Stimulated activated CD8-positive, alpha-beta memory T cell treated with anti-CD3 and anti-CD28 coated beads, Interleukin-7, amount 100 ng/mL, for 1 hour (primary cell): ENCODE measurements at places on chromosomes 3 and 15.

DNA sequence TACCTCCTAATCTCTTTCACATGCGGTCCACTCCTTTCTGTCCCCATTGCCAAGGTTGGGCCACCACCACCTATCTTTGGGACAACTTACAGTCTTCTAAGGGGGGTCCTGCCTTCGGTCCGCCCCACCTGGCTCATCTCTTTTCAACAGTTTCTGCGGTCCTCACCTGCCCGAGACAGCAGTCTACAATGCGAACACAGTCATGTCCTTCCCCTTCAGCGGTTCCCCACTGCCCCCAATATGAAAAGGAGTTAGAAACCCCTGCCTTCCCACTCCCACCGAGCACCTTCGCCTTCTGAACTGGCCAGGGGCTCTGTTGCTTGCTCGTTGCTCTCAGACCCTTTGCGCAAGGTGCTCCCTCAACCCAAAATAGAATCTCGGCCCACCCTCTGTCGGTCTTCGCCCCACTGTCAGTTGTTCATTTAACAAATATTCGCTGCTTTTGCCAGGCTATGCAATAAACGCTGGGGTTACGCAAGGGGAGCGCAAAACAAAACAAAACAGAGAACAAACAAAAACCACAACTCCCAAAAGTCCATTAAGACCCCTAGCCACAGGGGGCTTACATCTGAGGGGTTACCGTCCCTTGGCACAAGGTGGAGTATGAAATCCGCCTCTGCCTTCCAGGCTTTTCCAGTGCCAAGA lies 611 bp upstream of the FANCI start:
- DNase-seq = no peak

DNA sequence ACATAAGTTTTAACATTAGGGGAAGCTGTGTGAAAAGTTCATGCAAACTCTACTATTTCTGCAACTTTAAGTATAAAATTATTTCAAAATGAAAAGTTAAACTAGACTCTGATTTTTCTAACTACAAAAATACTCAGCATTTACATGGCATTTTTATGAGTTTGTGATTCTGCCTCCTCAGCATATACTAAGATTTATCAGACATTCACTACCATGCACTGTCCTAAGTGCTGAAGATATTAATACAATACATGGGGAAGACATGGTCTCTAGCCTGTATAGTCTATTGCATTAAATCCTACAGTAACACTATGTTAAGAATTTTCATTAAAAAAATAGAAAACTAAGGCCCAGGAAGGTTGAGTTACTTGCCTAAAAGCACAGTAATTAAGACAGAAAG lies 80.7 kb downstream of the ZNF148 start:
- no peak for DNase-seq

DNA sequence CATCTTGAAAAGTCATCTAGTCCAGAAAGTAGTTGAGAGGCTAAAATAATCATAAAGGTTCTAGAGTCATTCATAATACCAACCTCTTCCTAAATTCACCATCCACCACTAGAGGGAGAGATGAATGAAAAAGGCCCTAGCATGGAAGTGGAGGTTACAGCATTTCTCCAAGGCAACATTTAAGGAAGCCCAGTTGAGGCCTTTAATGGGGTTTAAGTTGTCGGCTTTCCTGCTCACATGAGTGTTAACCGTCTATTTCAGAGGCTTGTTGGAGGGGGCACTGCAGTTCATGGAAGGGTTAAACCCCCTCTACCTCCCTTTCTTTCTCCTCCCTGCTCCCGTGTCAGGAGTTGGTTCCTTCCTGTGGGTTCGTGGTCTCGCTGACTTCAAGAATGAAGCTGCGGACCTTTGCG lies 3.8 kb upstream of the SLCO3A1 start:
- no peak for DNase-seq

GRCh38 chr3:155022896-155023295 lies 57.2 kb upstream of the MME start:
- no peak for DNase-seq

DNA sequence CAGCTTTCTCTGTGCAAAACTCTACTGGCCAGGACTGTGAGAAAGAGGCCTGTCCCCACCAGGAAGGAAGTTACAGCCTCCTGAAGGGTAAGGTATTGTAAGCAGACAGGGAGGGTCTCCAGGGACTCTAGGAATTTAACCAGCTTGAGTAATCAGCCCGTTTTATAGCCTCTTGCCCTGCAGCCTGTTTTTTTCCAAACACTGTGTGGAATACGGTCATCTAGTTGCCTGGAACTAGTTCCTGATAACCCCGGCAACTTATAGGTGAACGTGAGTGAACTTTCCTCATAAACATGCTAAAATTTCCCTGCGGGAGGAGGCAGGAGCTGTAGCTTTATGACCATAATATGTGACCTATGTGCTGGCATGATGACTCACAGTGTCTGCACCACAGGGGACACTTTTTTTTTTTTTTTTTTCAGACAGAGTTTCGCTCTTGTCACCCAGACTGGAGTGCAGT lies 60.1 kb upstream of the DAZL start:
- DNase-seq = no peak

GRCh38 chr3:94115482-94115881 lies 52.6 kb downstream of the NSUN3 start:
- DNase-seq = no peak

- DNase-seq = no peak
Measured at GRCh38 chr15:26879706-26880105, 12.8 kb downstream of the GABRA5 start.

GRCh38 chr3:153885359-153885758 lies 235.8 kb upstream of the ARHGEF26 start:
- no peak for DNase-seq

GRCh38 chr15:83064859-83065258 lies 2.2 kb downstream of the BTBD1 start:
- no peak for DNase-seq

GRCh38 chr15:100730655-100731266 lies 128.4 kb downstream of the ASB7 start:
- DNase-seq = no peak
